ENCODE measurements at places on chromosomes 13 and 19.

DNA sequence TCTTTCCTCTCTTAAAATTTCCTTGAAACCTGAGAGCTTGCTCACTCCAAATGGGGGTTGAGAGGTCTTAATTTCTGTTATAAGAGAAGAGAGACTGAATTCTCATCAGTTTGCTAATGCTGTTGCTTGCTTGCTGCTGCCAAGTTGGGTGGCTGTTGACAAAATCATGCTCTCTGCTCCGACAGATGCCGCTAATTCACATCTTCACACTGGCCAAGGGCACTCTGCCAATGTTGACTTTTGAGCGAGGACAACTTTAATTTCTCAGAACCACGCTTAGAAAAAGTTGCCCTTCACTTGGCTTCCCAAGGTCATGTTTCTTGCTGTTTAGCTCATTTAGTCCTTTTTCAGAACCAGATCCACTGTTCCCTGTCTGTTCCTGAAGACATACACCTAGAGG is 402.9 kb downstream of the HS6ST3 start:
- DNase-seq: no peak

DNA sequence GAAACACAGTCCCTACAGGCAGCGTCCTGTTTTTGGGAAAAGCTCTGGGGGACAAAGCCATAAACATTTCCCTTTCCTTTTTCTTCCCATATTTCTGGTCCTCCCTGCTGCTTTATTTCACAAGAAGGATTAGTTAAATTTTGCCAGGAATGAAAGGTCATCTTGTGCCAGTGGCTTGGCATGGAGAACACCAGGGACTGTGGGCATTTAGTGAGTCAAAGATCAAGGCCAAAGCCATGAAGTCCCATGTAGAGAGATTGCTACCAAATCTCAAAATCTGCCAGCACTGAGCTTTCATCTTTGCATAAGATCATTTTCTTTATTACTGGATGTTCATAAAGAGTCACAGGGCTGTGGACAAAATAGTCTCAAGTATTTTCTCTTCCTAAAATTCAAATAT is 29.1 kb upstream of the SLC46A3 start:
- no peak for DNase-seq

- DNase-seq: no peak
Observed at GRCh38 chr19:15393963-15394362, 14.4 kb upstream of the AKAP8 start.

DNA sequence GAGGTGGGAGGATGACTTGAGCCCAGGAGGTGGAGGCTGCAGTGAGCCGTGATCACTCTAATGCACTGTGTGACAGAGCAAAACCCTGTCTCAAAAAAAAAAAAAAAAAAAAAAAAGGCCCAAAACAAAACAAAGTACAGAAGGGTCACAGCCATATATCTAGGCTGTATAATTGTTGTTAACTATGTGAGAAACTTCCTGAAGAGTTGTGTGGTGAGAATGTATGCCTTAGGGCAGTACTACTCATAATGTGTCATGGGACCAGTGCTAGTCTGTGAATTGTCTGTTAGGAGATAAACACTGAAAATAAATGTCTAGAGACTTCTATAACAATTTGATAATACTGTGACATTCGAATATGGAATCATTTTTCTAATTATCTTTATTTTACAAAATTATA is 43.1 kb downstream of the PAN3 start:
- DNase-seq: no peak

DNA sequence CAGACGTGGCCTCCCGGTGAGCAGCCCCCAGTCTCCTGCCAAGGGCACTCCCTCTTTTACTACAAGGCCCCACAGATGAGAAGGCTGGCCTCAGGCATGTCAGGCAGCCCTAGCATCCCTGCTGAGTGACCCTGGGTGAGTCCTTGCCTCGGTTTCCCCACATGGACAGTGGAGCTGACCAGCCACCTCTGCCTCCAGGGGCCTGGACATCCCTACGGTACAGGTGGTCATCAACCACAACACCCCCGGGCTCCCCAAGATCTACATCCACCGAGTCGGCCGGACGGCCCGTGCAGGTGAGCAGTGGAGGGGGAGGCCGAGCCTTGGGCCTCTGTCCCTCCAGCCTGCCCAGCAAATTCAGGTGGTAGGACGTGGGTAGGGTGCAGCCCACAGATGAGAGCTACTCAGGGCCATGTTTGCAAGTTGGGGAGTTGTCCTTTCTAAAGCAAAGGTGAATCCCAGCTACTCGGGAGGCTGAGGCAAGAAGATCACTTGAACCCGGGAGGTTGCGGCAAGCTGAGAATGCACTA is 5.2 kb downstream of the DDX49 start:
- peak; percentile 57 for DNase-seq

Data from suprapubic skin (tissue), 4 donors.